ENCODE measurements at places on chromosomes 6 and 20.

- DNase-seq: no peak
These were observed 39.0 kb upstream of the ARMC2 start for GRCh38 chr6:108809211-108809610.

DNA sequence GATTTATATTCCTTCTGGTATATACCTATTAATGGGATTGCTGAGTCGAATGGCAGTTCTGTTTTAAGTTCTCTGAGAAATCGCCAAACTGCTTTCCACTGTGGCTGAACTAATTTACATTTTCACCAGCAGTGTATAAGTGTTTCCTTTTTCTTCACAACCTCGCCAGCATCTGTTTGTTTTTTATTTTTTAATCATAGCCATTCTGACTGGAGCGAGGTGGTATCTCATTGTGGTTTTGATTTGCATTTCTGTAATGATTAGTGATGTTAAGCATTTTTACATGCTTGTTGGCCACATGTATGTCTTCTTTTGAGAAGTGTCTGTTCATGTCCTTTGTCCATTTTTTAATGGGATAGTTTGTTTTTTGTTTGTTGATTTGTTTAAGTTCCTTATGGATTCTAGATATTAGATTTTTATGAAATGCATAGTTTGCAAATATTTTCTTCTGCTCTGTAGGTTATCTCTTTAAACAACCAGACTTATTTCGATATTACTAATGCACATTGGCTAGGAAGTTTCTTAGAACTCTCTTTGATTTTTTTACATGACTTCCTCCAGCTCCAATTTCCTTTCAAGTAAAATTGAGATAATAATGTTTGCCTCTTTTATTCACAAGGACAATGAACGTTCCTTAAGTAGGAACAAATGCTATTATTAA lies 12.2 kb upstream of the VNN1 start:
- DNase-seq: no peak

- DNase-seq: no peak
These were observed 95.7 kb downstream of the FILIP1 start for GRCh38 chr6:75397656-75398465.

DNA sequence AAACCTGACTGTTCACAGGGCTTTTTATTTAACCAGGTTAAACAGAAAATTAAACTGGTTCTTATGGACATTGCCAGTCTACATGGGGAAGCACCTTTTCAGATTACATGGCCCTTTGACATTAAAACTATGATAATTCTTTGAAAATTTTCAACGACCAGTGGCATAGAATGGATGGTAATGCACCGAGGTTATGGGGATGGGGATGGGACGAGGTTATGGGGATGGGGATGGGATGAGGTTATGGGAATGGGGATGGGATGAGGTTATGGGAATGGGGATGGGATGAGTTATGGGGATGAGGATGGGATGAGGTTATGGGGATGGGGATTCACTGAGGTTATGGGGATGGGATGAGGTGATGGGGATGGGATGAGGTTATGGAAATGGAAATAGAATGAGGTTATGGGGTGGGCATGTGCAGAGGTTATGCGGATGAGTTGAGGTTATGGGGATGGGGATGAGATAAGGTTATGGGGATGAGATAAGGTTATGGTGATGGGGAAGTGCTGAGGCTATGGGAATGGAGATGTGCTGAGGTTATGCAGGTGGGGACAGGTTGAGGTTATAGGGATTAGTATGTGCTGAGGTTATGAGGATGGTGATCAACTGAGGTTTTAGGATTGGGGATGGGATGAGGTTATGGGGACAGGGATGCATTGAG lies 541.9 kb downstream of the CDH26 start:
- no peak for DNase-seq

DNA sequence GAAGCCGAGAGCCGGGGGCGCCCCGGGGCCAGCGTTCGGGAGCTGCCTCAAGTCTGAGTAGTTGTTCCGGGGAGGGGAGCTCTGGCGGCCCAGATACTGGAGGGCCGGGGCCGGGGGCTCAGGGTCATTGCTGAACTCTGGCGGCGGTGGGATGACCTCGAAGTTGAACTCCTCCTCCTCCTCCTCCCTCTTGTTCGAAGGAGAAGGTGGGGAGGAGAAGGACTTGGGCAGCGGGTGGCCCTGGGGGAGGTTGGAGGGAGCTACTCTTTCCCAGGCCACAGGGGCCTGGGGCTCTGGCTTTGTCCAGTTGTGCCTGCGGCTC lies 37.7 kb downstream of the C6orf132 start:
- DNase-seq: no peak

GRCh38 chr6:157037165-157037564 lies 260.0 kb downstream of the ARID1B start:
- no peak for DNase-seq

GRCh38 chr20:555976-556385 lies 12.4 kb upstream of the CSNK2A1 start:
- peak; percentile 50 for DNase-seq

- no peak for DNase-seq
These were observed 156.7 kb downstream of the SYCP2 start for GRCh38 chr20:59776626-59777330.

DNA sequence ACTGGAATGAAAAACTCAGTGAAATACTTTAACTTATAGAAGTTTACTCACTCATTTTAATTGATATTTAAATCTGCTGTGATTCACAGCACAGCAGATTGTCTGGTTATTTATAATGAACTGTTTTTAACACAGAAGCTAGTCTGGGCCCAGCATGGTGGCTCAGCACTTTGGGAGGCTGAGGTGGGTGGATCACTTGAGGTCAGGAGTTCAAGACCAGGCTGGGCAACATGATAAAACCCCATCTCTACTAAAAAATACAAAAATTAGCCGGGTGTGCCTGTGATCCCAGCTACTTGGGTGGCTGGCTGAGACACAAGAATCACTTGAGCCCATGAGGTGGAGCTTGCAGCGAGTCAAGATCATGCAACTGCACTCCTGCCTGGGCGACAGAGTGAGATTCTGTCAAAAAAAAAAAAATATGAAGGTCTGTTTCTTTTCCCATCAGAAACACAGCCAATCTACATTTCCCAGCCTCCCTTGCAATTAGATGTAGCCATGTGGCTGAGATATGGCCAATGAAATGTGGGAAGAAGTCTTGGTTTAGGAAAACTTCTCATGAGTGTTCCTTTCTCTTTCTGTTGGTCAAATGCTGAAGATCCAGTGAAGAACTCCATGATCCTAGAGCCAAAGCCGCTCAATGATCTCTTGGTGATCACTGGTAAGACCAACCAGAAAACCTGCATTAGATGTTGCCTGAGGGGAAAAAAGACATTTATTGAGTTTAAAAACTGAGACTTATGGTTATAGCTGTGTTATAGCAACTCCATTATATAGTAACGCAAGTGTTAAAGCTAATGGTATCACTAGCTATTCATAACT lies 31.3 kb upstream of the BTN3A2 start:
- no peak for DNase-seq
